NCI-H526 (cell line): ENCODE measurements at places on chromosomes 16 and 17.

GRCh38 chr17:285751-286422, 66.7 kb downstream of the RPH3AL start:
- DNase-seq: no peak

DNA sequence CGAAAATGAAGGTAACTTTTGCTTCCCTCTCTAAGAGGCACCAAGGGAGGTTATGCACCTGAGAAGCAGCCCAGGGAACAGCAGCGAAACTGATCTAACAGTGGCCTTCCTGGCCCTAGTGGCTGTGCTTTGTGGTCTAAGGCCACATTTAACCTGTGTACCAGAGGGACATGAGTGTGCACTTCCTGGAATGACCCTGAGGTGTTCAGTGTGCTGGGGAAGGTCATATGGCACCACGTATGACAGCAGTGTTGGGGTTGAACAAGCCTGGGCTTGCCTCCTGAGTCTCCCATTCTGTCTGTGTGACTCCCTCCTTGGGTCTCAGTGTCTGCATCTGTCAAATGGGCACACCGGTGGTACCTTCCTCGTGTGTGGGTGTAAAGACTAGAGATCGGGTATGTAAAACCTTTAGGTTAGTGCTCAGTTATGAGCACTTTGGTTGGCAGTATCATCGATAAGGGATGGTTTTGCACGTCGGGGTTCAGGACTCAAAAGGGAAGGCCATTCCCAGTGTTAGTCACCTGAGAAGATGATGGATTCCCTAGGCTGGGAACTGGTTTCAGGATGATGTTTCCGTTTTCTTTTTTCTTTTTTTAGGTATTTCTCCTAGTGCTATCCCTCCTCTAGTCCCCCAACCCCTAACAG, 31.9 kb downstream of the PLCG2 start:
- no peak for DNase-seq

GRCh38 chr16:24846548-24847357, 990 bp downstream of the SLC5A11 start:
- DNase-seq: no peak

DNA sequence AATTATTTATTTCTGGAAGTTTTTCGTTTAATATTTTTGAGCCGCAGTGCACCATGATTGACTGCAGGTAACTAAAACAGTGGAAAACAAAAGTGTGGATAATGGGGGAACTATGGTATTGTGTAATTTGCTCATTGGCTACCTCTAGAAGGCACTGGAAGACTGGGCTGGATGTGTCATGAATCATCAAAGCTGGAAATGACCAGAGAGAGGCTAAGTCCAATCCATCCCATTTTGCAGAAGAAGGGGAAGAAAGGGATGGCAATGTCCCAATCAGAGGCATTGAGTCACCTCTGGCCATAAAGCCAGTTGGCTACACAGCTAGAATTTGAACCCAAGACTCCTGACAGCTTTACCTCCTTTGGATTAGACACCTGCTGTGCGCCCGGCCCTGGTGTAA, 29.3 kb downstream of the GLP2R start:
- no peak for DNase-seq

DNA sequence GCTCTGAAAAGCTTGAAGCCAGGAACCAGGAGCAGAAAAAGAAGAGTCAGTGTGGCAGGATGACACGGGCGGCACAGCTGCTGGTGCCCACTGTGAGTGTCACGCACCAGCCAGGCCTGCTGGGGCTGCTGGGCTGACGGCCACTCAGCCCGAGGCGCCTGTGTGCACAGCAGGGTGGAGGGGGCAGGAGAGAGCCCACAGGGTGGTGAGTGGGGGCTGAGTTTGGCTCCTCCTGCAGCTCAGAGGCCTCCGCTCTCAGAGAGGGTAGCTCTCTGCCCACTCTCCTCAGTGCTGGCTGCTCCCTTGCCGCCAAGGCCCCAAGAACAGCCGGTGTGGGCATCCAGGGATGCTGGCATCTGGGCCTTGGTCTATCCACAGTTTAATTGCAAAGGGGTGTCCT, 59.6 kb downstream of the GSG1L start:
- DNase-seq: no peak

GRCh38 chr16:4649744-4650442, 25.3 kb downstream of the MGRN1 start:
- DNase-seq: no peak

- peak; percentile 51 for DNase-seq
Measured at GRCh38 chr17:39653662-39654331, 11.4 kb upstream of the TCAP start.

DNA sequence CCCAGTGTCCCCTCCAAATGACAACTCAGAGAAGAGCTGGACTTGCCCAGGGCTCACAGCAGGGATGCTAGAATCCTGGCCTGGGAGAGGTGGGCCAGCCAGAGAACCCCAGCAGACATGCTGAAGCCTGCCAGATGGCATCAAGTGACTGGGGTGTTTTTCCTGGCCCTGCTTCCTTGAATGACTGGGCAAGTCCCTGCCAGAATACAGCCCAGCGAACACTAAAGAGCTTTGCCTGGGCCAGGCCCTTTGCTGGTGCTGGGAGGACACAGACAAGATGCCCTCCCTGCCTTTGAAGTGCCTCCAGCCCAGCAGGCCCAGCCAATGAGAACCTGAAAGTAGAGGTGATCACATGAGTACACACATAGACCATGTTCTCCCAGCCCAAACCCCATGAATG, 11.5 kb downstream of the ZNF319 start:
- DNase-seq: no peak

DNA sequence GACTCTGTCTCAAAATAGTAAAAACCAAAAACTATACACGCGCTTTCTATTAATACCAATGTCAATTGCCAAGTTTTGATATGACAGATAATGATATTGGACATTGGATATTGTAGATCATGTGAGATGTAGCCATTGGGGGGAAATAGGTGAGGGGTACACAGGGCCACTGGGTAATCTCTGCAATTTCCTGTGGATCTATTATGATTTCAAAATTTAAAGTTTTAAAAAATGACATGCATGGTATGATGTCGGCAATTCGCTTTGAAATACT, 266.0 kb downstream of the PARN start:
- no peak for DNase-seq

- DNase-seq: no peak
Measured at GRCh38 chr16:66370786-66371684, 4.5 kb downstream of the CDH5 start.

GRCh38 chr17:73546770-73547536, 97.3 kb downstream of the SDK2 start:
- DNase-seq: peak; percentile 47

- DNase-seq: no peak
Measured at GRCh38 chr16:1398826-1399581, 15.5 kb downstream of the UNKL start.

DNA sequence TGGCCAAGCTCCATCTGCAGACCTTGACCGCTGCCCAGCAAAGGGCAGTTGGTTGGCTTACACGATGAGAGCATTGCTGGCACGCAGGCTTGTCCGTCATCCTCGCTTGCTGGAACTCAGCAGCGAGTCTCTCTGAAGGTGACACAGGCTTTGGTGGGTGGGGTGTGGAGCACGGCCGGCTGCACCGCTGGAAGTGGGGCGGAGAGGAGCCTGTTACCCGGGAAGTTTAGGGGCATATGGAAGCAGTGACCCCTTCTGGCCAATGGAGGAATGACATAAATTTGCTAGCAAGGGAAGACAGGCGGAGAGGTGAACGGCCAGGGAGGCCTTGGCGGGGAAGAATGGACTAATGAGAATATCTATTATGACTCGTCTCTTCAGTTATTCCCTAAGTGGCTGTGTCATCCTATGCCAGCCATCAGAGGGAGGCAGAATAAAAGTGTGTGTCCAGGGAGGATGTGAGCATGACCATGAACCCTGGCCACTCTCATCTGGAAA, 65.9 kb upstream of the SDK2 start:
- peak; percentile 66 for DNase-seq
